Breast epithelium (tissue), 4 donors: ENCODE measurements at places on chromosomes 6 and 20. TPM values are rescaled to one million over a fixed set of nuclear protein-coding genes. Genes with fewer than 3 reads are reported as not detected.

GRCh38 chr6:110652520-110652919 lies 162.7 kb downstream of the CDK19 start:
- no peaks in the 10 kb centered on the region for H3K36me3 ChIP-seq
- H3K27me3 ChIP-seq, result no peaks in the 10 kb centered on the region
- H3K4me1 ChIP-seq, result no peaks in the 10 kb centered on the region

Gene CCDC167
- 39.3 TPM for total RNA-seq

DNA sequence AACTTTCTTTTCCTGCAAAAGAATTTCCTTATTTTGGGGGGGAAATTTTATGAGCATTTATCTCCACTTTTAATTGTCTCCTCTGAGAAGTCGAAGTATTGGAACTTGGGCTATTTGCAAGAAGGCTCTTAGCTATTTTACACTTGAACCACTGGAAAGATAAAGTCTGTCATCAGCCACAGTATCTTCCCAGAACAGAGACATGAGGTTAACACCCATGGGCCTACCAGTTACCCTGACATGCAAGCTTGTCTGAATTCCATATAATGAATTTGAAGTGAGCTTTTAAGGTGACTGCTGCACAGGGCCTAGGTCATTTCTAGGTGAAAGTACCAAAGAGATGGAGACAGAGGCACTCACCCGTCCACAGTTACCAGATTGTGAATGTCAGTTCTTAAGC lies 193.1 kb downstream of the SIM1 start:
- H3K27me3 ChIP-seq, result no peaks in the 10 kb centered on the region
- H3K4me1 ChIP-seq, result no peaks in the 10 kb centered on the region
- no peak overlapping the region for H3K27ac ChIP-seq
- DNase-seq, result no peak

- no peaks in the 10 kb centered on the region for H3K36me3 ChIP-seq
- no peak overlapping the region for H3K27ac ChIP-seq
- DNase-seq, result no peak
- H3K4me1 ChIP-seq, result no peaks in the 10 kb centered on the region
- H3K27me3 ChIP-seq, result no peaks in the 10 kb centered on the region
- no peak overlapping the region for H3K4me3 ChIP-seq
Measured at GRCh38 chr6:85394853-85395538, 54.9 kb upstream of the NT5E start.

GRCh38 chr6:39490108-39490507 lies 167.6 kb upstream of the KCNK16 start:
- no peaks in the 10 kb centered on the region for H3K36me3 ChIP-seq
- DNase-seq, result no peak
- H3K27me3 ChIP-seq, result no peaks in the 10 kb centered on the region
- no peaks in the 10 kb centered on the region for H3K4me1 ChIP-seq

Gene TLDC2
- total RNA-seq, result 1.1 TPM

Gene NMBR
- total RNA-seq, result not detected

Gene SSTR4
- total RNA-seq, result not detected

- H3K4me1 ChIP-seq, result peaks cover 14% of the 10 kb centered on the region
- peaks cover 7% of the 10 kb centered on the region for H3K36me3 ChIP-seq
- peak overlapping the region; percentile 49 for H3K4me3 ChIP-seq
- no peaks in the 10 kb centered on the region for H3K27me3 ChIP-seq
Measured at GRCh38 chr6:36683145-36683655, 4.7 kb downstream of the CDKN1A start.

DNA sequence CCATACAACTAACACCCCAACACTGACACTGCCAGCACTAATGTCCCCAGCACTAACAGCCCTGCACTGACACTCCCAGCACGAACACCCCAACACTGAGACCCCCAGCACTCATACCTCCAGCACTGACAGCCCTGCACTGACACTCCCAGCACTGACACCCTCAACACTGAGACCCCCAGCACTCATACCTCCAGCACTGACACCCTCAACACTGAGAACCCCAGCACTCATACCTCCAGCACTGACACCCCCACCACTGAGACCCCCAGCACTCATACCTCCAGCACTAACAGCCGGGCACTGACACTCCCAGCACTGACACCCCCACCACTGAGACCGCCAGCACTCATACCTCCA lies 57.2 kb downstream of the ERMARD start:
- H3K27ac ChIP-seq, result no peak overlapping the region
- no peak overlapping the region for H3K4me3 ChIP-seq
- H3K27me3 ChIP-seq, result no peaks in the 10 kb centered on the region
- no peak for DNase-seq
- H3K4me1 ChIP-seq, result no peaks in the 10 kb centered on the region
- no peaks in the 10 kb centered on the region for H3K36me3 ChIP-seq

Gene MYCT1
- 12.5 TPM for total RNA-seq

DNA sequence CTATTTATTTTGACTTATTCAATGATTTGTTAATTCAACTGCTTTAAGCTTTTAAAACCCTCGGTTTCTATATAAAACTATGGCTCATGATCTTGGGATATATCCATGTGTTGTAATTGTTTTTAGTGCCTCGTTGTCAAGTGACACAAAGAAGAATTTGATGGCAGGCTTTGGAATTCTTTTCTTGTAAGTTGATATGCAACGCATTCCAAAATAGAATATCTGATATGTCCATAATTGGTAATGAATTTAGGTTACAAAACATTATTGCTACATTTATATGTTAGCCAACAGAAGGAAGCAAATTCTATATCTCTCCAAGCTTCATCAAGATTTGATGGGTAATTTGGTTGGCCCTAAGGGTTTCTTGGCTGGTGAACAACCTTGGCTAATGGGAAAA lies 220.4 kb upstream of the RIMS1 start:
- H3K36me3 ChIP-seq, result no peaks in the 10 kb centered on the region
- H3K27ac ChIP-seq, result no peak overlapping the region
- no peak for DNase-seq
- no peaks in the 10 kb centered on the region for H3K4me1 ChIP-seq
- no peak overlapping the region for H3K4me3 ChIP-seq

Gene SOX4
- total RNA-seq, result 48.8 TPM

Gene KIF13A
- total RNA-seq, result 60.4 TPM

DNA sequence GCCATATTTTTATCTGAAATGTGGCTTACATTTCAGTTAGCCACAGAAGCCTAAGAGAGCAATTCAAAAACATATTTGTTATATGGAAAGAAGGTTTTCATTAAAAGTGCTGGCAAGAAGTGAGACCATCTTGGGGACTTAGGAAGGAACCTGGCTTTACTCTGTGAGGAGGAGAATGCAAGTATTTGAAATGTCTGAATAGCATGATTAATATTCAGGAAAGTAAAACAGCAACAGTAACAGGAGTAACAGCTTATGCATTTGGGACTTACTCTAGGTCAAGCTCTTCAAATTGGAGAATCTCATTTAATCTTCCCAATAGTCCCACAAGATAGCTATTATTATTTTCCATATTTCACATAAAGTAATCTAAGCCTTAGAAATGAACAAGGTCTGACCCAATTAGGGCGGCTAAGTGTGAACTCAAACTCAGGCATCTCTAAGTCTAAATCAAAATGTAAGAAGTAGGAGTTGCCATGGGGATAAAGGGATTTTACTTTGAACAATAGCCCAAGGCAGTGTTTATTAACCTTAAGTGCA lies 816.5 kb downstream of the BCKDHB start:
- no peak overlapping the region for H3K4me3 ChIP-seq
- DNase-seq, result no peak
- H3K36me3 ChIP-seq, result no peaks in the 10 kb centered on the region
- H3K27me3 ChIP-seq, result no peaks in the 10 kb centered on the region
- no peaks in the 10 kb centered on the region for H3K4me1 ChIP-seq
